ENCODE measurements at places on chromosomes 5 and 9.

DNA sequence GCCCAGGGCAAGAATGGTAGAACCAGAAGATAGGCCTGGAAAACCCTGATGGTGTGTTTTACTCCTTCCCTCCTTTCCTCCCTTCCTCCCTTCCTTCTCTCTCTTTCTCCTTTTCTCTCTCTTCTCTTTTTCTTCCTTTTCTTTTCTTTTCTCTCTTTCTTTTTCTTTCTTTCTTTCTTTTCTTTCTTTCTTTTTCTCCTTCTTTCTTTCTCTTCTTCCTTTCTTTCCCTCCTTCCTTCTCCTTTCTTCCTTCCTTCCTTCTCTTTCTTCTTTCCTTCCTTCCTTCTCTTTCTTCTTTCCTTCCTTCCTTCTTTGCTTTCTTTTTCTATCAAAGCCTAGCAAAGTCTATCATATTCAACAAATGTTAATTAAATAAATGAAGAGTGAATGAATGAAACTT lies 24.0 kb upstream of the UBE2QL1 start:
- no peak for DNase-seq

- DNase-seq = no peak
Observed at GRCh38 chr5:141597814-141598213, 21.0 kb downstream of the DIAPH1 start.

DNA sequence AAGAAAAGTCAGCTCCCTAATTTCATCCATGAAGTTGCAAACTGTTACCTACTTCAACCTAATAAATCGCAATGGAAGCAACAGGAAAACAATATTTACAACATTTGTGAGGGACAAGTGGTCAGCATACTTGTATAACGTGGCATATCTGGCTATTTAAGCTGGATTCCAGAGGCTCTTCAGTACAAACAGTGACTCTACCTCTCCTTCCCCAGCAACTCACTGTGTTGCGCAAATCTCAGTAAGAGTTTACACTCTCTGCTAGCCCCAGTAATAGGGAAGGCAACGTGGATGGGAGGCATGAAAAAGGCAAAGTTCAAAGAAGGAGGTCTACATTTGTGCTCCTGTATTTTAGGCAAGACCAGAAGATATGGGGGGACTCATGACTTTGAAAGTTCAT lies 18.9 kb upstream of the SEMA5A start:
- DNase-seq = no peak

GRCh38 chr5:95520206-95520605 lies 34.6 kb downstream of the SKIC3 start:
- DNase-seq = no peak

DNA sequence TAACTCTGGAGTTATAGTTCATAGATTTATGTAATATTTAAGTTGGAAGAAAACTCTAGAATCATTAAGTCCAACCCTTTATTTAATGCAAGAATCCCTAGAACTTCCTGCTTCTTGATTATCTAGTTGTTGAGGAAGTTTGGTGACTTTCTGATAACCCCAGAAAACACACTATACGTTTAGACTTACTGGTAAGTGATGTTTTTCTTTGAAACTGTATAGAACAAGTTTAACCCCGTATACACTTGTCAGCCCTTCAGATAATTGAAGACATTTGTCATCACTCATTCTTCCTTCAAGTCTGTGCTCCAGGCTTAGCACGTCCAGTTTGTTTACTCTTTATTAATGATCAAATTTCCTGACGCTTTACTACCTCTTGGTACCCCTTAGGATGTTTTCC lies 9.0 kb downstream of the NDUFS4 start:
- no peak for DNase-seq

DNA sequence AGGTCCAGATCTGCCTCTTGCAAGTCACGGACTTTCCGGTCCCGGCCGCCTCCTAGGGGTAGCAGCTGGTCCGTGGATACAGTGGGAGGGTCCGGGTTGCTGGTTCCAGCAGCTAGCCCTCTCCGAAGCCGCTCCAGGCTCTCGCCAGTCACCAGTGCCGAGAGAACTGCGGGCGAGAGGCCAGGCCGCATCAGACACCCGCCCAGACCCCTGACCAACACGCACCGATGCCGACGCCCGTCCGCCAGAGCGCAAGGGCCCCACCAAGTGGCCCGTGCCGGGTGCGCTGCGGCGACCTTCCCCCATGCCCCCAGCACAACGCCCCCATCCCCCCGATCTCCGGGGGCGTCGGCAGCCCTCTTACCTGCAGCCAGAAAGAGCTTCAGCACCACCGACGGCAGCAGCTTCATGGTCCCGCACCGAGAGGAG lies 470 bp downstream of the HBEGF start:
- DNase-seq = peak; percentile 86

DNA sequence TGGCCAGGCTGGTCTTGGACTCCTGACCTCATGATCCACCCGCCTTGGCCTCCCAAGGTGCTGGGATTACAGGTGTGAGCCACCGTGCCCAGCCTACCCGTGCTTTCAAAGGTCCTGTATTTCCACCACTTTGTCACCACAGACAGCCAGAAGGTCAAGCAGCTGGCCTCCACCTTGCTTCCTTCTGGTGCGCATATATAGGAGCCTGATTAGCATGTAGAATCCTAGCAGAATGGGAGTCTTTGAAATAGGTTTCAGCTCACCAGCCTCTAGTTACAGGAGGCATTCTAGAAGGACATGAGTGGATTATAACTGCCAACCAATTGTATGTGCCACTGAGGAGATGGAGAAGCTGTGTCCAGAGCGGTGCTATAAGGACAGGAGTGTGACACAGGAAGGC lies 18.9 kb downstream of the POLR1E start:
- no peak for DNase-seq

DNA sequence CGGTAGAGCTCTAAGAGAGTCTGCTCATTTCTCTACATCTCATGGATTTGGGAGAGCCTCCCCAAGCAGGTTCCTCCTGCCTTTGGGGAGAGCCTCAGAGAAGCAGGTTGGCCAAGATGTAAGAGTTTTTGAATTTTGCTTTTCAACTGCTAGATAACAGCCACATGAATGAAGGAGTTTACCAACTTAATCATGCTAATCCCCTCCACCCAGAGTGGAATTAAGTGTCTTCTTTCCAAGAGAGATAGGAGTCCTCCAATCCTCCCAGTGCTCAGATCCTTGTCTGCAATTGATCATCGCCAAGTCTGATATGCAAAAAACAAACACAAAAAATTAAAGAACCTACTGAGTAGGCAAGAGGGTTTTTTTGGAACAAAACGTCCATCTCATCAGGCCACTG lies 99.4 kb upstream of the MAP3K1 start:
- DNase-seq = no peak

- no peak for DNase-seq
Observed at GRCh38 chr9:6893350-6894131, 135.8 kb downstream of the KDM4C start.

- no peak for DNase-seq
Observed at GRCh38 chr9:76652894-76653293, 111.3 kb upstream of the PCA3 start.

DNA sequence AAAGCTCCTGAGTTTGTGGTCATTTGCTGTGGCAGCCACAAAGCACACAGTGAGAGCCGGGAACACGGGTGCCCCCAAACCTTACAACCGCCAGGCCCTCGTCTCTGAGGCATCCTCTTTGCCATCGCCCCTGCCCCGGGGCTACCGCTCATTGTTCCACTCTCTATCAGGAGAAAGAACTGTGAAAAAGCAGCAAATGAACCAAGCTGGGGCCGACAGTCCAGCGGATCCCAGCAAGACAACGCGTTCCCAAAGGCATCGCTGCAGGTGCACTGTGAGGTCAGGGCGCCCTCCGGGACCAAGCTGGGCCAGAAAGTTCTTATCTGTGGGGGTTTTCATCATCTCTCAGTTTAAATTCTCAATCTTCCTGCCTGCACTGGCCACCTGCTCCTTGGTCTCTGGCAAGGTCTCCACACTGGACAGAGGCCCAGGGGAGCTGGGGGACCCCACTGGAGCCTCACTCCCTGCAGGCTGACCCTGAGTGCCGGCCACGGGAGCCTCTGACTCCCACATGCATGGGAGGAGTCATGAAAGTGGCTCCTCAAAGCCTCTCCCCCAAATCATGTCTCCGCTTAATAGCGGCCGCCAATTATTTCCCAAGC lies 32.1 kb downstream of the VAV2 start:
- DNase-seq = no peak

- DNase-seq = no peak
Observed at GRCh38 chr5:56450766-56451165, 217.6 kb upstream of the ANKRD55 start.

DNA sequence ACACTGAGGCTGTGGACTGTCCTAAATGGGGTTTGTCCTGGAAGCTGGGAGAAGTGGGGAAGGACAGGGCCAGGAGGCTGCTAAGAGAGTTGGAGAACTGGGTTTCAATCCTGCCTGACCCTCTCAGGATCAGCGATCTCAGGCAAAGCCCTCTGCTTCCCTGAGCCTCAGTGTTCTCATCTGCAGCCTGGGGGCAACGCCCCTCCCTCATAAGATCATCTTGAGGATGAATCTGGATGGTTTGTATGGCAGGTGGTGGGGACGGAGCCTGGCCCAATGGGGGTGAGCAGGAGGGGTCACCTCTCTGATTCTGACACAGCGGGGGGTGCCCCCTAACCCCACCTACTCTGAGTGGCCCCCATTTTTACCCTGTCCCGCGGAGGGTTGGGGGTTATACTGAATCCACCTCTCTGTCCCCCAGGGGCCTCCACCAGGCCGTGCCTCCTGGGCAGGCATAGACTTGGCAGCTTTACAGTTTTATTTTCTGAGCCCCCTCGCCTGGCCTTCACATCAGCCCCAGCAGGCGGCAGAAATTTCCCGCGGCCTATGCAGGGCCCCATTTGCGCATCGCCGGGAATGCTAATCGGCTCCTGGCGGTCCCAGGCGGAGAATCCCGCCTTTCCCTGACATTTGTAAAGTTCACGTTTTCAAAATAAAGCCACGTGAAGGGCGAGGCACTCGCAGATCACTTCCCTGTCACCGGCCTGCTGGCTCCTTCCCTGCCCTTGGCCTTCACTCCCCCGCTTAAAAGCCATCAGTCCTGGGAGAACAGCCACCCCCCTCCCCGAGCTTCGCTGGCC lies 17.8 kb upstream of the LAMC3 start:
- no peak for DNase-seq

GRCh38 chr5:112005623-112005930 lies 248.6 kb upstream of the NREP start:
- peak; percentile 58 for DNase-seq

DNA sequence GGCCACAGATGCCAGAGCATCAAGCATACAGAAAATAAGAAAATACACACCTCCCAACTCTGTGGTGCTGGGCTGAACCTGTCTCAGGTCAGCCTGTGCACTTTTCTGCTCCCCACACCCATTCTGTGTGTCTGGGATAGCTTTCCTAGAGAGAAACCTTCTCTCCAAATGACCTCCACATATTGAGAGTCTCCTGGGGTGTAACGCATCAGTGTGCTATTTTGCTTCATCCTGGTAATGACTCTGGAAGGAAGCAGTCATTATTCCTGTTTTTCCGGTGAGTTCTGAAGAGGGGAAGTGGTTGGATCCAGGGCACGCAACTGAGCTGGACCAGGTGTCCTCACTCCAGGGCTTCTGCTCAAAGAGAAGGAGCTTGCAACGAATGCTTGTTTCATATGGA lies 73.2 kb upstream of the SH3PXD2B start:
- DNase-seq = peak; percentile 4

GRCh38 chr9:137067860-137068538 lies 2.4 kb downstream of the SAPCD2 start:
- peak; percentile 85 for DNase-seq

DNA sequence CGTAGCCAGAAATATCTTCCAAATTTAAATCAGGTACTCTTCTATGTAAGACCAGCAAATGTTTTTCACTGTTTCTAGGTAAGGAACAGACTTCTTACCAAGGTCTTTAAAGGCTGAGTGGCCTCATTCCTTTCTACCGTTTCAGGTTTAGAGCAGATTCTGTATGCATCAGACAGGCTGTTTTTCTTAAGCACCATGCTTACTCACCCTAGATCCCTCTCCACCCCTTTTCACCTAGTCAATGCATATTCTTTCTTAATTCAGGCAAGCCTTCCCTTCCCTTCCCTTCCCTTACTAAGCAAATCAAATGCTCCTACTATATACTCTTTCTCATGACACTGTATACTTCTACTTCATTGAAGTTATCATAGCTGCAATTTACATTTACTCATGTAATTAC lies 70.7 kb downstream of the RFX3 start:
- no peak for DNase-seq

GRCh38 chr5:79062436-79062835 lies 7.0 kb downstream of the DMGDH start:
- no peak for DNase-seq

GRCh38 chr5:41433552-41434181 lies 76.7 kb downstream of the PLCXD3 start:
- no peak for DNase-seq

GRCh38 chr5:159058716-159059636 lies 40.7 kb downstream of the EBF1 start:
- DNase-seq = no peak

DNA sequence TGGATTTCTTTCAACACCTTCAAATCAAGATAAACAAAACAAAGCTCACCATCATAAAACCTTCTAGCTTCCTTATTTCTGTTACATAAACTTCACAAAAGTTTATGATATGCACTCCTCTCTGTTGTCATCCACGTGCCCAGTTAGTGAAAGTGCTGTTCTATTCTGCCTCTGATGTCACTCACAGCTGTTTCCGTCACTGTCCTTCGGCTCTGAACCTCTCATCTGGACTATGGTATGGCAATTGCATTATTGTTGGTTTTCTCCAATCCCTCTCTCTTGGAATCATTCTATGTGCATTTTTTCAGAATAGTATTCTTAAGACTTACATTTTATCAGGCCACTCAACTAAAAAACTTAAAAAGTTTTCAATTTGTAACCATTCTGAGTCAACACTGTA lies 264.2 kb upstream of the DAPK1 start:
- no peak for DNase-seq

DNA sequence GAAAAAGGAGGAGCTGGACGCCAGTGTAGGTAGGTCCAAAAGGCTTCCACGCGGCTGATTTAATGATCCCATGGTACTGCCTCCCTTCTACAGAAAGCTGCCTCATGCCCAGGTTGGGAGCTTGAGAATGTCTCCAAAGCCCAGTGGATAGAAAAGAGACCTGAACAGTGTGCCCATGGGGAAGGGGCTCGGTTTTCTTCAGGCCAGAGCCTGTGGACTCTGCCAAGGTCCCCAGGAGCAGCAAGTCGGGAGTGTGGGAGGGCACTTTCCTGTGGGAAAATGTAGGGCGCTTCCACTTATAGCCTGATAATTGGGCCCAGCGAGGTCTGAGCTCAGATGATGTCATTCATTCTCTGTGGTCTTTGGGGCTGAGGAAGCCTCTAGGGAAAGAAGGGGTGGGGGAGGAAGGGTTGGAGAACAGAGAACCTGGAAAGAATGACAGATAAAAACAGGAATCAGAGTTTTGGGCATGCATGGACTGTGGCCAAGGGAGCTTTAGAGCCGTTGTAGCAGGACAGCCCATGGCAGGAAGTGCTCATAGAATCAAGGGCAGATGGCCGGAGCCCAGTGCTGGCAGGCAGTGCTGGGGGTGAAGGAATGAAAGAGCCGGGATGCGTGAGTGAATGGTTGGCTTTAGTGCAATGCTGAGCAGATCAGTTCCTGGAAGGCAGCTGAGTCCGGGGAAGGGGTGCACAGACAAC lies 42.5 kb upstream of the SH3PXD2B start:
- peak; percentile 57 for DNase-seq

- no peak for DNase-seq
Observed at GRCh38 chr5:22070186-22070728, 782.9 kb downstream of the CDH12 start.
